ENCODE measurements at places on chromosomes 11 and 22.

DNA sequence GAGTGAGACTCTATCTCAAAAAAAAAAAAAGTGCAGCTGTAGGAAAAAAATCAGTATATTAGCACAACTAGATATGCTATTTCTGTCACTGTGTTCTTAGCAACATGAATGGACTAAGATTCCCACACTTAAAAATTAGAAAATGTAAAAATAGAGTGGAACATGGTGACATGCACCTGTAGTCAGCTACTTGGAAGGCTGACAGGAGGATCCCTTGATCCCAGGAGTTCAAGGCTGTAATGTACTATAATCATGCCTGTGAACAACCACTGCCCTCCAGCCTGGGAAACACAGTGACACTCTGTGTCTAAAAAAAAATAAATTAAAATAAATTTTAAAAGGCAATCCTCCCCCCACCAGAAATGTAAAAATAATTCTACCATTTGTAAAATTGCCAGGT lies 29.8 kb downstream of the PICALM start:
- DNase-seq, result no peak

DNA sequence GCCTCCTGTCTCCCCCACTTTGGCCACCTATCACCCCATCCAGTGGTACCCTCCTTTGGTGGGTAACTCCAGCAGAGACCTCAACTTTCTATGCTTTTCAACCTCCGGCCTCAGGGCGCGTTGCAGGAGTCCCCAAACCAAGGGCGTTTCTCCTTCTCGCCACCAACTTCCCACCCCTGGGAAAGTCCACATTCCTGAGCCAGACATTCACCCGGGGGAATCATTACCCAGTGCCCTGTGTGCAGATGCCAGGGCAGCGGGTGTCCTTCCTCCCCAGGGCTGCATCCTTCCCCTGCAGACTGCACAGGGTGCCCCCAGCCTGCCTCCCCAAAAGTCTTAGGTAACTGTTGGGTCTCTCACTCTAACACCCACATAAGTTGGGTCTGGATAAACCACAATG lies 26.4 kb downstream of the MYEOV start:
- DNase-seq, result no peak

GRCh38 chr11:3984896-3985295 lies 109.7 kb upstream of the RRM1 start:
- peak; percentile 47 for DNase-seq

GRCh38 chr11:107830915-107831540 lies 27.6 kb downstream of the SLC35F2 start:
- no peak for DNase-seq

GRCh38 chr22:17866621-17867020 lies 92.4 kb upstream of the BID start:
- DNase-seq, result no peak

DNA sequence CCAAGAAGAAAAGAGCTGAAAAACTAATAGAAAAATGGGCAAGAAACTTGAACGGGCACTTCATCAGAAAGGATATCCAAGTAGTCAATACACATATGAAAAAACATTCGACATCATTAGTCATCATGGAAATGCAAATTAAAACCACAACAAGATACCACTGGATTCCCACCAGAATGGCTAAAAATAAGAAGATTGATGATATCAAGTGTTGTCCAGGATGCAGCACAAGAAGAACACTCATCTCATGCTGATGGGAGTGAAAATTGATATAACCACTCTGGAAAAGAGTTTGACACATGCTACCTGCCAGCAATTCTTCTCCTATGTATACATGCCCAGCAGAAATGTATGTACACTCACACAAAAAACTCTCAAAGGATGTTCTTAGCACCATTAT lies 26.9 kb upstream of the SCUBE2 start:
- no peak for DNase-seq

DNA sequence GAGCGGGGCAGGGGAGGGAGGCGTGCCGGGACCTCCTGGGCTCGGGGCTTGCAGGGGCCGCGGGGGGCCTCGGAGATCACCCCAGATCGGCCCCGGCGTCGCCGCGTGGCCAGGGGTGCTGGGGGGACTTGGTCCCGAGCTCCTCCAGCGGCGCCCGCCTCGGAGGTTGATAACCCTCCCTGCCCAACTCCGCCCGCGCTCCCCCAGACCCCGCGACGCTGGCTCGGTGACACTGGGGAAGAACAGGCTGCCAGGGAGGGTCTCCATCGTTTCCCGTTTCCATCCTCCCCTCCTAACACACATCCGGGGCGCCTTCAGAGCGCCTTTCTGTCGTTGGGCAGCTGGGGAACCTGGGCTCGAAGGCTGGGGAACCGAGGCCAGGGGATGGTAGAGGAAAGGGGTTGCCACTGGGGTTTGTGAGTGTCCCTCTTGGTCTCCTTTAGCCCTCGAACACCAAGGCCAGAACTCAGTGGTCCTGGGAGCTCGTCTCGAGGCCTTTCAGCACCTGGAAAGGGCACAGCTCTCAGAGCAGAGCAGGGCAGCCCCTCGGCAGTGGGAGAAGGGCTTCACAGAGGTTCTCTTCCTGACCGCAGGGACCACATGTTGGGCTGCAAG lies 431 bp downstream of the SLC37A2 start:
- no peak for DNase-seq

DNA sequence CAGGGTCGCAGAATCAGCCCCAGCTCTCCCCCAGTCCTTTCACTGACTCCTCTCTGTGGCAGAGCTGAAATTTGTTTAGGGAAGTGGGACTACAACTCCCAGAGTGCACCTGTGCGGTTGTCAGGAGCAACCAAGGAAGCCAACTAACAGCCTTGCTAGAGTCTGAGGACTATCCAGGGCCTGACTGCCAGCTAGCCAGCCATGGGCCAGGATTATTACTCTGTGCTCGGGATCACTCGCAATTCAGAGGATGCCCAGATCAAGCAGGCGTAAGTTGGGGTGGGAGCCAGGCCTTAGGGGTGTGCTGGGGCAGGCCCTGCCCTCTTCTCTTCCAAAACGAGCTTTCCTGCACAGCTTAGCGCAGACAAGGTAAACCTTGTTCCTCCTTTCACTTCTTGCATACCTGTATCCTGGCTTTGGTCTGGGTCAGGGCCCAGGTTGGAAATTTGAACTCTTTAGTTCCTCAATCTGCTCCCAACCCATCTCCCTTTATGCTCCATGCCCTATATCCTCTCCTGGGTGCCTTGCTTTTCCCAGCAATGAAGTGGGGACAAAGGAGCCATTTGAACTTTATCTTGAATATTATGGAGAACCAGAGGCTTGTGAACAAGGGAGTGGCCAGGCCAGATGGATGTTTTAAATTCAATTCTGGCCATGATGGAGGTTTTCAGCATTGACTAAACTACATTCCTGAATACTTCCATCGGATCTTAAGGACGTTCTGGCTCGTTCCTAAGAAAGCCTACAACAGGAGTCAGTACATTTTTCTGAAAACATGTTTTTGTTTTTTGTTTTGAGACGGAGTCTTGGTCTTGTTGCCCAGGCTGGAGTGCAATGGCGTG lies at the start of gene DNAJB13:
TSS of gene DNAJB13 (plus strand) at position 158 of the 842 bp plus-strand sequence. CDS start at position 202, 44 bp downstream.
- DNase-seq, result peak; percentile 50

GRCh38 chr11:126048197-126048596 lies 14.5 kb downstream of the CDON start:
- no peak for DNase-seq

- DNase-seq, result no peak
Measured at GRCh38 chr22:38355275-38355674, 38.0 kb upstream of the CSNK1E start.

DNA sequence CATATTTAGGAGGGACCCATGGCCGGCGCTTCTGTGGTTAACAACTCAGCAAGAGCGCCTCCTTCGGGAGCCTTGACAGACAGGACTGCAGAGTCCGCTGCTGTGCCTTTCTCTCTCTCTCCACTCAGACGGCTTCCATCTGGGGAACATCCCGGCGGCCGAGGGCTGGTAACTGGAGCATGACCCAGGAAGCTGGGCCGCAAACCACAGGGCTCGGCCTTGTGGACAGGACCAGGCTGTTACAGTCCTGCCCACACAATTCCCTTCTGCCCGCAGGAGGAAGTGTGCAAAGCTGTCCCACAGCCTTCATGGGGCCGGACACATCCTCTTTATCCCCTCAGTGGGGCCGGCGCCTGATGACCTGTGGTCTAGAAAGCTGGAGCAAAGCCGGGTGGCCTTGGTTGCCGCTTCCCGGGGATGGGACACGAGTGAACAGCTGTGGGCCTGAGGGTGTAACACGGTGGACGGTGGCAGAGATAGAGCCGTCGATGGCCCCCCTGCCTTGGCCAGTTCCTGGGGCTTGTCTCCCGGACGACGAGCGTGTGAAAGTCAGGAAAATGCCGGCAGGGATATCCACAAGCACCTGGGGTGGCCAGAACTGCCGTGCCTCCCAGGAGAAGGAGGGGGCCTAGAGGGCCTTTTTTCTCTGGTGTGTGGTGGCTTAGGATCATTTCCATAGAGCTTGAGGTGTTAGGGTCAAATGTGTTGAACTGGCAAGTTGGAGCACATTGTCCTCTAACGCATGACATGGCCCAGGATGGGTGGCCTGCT lies 50.1 kb downstream of the FBLN1 start:
- no peak for DNase-seq

DNA sequence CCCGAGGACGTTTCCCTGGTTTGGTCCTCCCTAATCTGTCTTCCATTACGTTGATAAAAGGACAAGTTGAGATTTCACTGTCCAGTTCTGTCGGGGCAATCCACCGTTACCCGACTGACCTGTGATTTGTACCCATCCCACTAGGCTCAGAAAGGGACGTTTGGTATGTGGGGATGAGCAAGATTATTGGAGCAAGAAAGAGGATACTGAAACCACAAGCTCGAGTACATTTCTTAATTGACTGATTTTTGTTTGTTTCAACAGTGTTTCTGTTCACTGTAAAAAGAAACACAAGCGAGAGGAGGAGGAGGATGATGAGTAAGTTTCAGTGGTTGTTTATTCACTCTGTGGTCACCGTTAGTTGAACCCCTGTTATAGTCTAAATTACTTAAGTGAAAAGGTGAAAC lies 969 bp downstream of the CCDC117 start:
- DNase-seq, result no peak

- no peak for DNase-seq
Measured at GRCh38 chr11:116727990-116728389, 44.8 kb downstream of the BUD13 start.

DNA sequence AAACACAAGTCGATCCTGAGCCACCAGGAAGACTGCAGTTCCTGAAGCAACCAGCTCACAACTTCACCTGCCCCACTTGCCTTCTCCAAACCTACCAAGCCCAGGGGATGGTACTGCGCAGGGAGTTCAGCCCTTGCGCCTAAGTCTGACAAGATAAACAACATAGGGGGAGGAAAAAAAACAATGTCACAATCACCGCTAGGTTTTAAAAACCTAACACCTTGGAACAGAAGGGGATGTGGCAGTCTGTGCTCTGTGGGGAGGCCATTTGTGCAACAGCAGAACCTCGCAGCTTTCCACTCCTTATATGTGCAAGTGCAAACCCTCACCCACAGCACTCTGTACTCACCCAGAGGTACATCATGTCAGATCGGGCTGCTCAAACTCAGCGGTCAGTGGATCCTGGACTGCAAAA lies 134.2 kb downstream of the RBFOX2 start:
- DNase-seq, result no peak

- DNase-seq, result no peak
Measured at GRCh38 chr11:36165621-36166397, 123.4 kb downstream of the COMMD9 start.

DNA sequence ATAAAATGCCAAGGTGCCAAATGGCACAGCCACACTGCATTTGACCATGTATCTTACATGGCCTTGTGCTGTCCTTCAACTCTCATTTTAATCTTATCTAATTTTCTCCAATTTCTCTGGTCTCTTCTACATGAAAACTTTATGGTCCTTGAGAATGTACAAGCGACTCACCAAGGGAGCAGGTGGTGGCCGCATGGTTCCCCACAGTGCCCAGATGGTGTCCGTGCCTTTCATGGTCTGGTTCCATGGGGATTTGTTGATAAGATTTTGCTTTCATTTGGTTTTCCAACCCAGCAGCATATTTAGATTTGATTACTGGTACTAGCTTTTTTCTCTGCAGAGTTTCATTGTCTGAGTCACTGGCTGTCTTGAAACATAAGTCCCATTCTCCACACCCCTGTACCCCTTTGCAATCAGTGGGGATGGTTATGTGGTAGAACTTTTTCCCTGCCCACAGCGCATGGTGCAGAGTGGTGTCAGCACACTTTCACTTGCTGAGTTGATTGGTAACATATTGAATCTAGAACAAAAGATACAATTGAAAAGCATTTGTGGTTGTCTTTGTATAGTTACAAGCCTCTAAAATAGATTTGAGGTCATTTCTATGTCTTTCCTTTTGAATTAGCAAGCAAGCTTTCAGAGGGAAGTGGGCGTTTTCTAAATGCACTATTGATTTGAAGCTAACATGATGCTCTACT lies 24.1 kb downstream of the ZNRF3 start:
- peak; percentile 86 for DNase-seq

DNA sequence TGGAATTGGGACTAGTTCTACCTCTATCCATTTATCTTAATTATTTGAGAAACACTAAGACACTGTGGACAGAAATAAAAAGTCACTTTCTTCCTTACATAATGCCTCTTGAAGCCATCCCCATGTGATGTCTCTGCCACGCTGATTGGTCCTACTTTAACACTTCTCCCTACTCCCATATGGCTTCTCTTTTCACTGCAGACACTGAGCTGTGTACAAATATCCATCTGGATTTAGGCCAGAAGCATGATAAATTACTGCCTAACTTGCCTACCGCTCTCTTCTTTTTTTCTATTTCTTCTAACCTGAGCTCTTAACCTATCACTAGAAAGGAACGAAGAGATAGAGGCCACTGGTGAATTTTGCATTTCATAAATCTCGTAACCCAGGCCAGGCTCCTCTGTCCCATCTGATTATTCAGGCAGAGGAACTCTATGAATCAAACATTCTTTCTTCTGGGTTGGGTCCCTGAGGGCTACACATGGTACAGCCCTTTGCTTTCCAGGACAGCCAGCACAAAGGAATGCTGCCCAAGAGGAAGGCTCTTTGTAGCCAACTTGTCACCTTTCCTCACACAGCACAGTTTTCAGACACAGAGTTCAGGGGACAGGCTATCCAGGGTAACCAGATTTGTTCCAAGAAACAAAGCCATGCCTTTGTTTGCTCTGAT lies 878.5 kb upstream of the LRRC4C start:
- DNase-seq, result no peak

DNA sequence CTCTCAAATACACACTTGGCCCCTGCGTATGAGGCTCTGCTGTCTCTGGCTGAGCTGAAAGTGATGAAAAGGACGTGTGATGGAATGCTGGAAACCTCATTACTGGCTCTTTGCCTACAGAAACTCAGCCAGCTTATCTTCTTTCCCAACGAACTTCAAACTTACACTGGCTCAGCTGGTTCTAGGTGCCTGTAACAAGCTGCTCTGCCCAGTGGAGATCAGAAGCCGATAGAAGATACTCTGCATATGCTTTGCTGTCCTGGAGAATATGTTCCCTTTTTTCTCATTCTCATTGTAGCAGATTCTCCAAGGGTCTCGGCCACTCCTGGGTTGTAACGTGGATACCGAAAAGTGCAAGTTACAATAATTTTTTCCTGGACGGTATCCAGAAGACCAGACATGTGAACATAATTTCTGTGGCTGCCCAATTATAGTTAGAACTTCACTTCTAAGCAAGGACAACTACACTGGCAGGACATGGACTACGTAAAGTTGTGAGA lies 405.3 kb upstream of the CCDC90B start:
- no peak for DNase-seq

Measured in activated CD4-positive, alpha-beta T cell treated with anti-CD3 and anti-CD28 coated beads for 48 hours (primary cell).